ENCODE measurements at places on chromosomes 1 and 21.

GRCh38 chr1:119549719-119550132, 42.7 kb downstream of the HSD3B1 start:
- DNase-seq = no peak

DNA sequence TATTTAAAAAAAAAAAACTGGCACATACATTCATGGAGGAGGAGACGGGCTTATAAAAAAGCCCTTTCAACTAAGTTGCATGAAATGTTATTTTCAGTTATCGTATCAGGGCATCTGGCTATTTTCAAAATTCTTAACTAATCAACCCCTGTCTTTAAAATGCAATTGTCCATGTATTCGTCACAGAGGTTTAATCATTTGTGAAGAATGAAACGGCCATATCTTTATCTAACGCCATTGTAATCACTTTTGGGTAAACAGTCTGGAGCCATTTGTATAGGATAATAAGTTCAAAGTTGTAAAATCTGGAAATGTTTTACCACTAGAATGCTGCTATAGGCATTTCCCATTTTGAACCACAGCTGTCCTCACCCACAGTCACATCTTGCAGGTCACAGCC, 30.4 kb downstream of the SLC30A10 start:
- DNase-seq = no peak

DNA sequence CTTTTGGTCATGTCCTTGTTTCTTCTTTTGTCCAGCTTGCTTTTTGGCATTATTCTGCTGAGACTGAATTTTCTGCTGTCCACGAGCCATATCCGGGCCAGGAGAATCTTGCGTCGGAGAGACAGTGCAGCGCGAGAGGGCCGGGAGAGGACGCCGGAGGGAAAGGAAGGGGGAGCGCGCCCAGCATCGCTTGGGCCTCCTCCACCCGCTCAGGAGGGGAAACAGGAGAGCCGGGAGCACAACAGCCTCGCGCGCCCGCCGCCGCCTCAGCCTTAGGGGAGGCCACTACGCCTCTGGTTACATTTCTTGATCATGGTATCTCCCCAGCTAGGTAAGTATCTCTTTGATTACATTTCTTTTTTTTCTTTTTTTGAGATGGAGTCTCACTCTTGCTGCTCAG, 7.4 kb upstream of the DEGS1 start:
- DNase-seq = no peak

GRCh38 chr1:208088319-208088718, 155.9 kb downstream of the PLXNA2 start:
- DNase-seq = no peak

GRCh38 chr21:23900727-23901126, 1706.6 kb downstream of the MRPL39 start:
- no peak for DNase-seq

GRCh38 chr1:155971910-155972809, 6.2 kb downstream of the ARHGEF2 start:
- DNase-seq = no peak

GRCh38 chr21:36839123-36839522, 127.3 kb downstream of the HLCS start:
- no peak for DNase-seq

- DNase-seq = no peak
These were observed 24.1 kb upstream of the NPHP4 start for GRCh38 chr1:6016191-6016865.

DNA sequence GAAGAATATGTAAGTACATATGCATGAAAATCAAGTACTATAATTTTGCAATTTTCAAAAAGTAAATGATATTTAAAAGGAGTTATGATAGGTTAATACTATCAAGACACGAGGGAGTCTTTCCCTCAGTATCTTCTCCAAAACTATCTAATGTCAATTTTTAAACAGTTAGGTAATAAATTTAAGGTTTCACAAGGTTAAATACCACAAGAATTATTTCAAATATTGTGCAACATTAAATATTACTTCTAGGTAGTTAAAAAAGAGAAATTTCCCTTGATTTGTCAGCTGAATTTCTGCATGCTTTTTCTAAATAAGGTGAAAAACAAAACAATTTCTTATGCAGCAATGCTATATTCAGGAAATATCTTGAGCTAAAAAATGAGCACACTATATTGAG, 3.5 kb downstream of the CFHR5 start:
- no peak for DNase-seq

GRCh38 chr1:40704817-40705733, 13.6 kb downstream of the NFYC start:
- DNase-seq = no peak

DNA sequence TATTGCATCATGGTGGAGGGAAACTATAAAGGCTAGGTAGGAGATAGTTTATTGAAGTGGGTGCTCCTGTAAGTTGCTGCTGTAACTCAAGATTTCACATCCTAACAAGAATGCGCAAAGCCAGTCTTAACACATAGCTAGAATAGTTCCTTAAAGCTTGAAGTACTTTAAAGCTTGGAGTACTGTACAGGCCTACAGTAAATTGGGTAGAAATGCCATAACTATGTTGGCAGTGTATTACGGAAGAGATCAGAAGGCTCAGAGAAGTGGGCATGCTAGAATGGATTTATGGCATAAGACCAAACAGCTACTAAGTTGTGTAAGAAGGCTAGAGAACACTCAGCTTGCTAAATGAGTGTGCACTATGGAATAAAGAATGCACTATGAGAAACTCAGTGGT, 44.5 kb downstream of the DMRTA2 start:
- no peak for DNase-seq

GRCh38 chr1:55304229-55304740, 89.1 kb upstream of the USP24 start:
- no peak for DNase-seq

DNA sequence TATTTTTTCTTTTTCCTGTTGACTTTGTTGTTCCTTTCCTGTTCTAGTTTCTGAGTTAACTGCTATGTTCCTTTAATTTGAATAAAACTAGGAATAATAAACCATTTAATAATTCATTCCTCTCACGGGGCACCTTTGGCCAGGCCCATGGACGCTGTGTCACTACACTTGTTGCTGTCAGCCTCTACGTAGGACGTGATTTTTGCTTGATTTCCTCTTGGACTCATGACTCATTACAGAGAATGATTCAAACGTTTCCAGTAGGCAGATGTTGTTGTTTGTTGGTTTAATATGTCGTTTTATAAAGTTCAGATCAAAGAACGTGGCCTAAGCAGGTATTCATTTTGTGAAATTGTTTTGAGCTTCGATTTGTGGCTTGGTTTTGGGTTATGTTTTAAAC, 9.1 kb upstream of the SLC19A1 start:
- DNase-seq = peak; percentile 23

GRCh38 chr1:157819896-157820295, at the start of gene FCRL1:
Gene FCRL1 (minus strand): TSS chr1:157820120. CDS start chr1:157820037, 83 bp downstream.
- DNase-seq = no peak

- no peak for DNase-seq
These were observed 147.6 kb upstream of the CAMK1G start for GRCh38 chr1:209435654-209436566.

GRCh38 chr1:246641394-246641793, 75.1 kb downstream of the CNST start:
- DNase-seq = no peak

GRCh38 chr1:154014154-154014907, 23.8 kb downstream of the RPS27 start:
- no peak for DNase-seq

DNA sequence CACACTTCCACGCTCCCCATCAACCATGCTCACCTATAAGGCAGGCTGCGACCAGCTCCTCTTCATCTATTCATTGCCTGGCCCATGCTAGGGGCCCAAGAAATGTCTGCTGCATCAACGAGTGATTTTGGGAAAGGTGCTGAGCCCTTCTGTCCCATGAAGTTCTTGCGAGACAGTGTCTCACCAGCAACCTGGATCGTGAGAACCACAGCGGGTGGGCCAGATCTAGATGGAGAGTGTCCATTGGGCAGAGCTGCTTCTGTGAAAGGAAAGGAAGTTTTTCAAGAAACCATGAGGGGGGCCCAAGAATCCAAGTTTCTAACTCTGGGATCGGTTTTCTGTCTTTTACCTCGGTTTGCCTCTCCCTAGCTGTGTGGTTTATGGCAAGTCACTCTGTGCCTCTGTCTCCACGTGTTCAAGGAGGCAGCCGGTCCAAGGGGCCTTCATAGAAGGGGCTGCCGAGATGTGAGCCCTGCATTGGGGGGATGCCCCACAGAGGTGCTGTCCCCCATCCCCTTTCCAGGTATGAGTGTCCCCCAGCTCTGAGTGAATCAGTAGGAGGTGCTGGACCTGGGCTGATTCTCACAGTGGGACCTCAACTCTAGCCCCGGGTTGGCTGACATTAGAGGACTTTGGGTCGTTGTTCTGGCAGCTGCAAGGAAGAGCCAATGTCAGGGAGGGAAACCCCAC, 8.3 kb upstream of the PADI1 start:
- DNase-seq = no peak

- no peak for DNase-seq
These were observed 38.3 kb downstream of the NRDC start for GRCh38 chr1:51840182-51840581.

- DNase-seq = no peak
These were observed 43.0 kb downstream of the TOR3A start for GRCh38 chr1:179124873-179125272.

GRCh38 chr1:30191154-30191702, 532.2 kb downstream of the MATN1 start:
- DNase-seq = peak; percentile 57

- no peak for DNase-seq
These were observed 24.7 kb downstream of the TRPM2 start for GRCh38 chr21:44377922-44378645.

DNA sequence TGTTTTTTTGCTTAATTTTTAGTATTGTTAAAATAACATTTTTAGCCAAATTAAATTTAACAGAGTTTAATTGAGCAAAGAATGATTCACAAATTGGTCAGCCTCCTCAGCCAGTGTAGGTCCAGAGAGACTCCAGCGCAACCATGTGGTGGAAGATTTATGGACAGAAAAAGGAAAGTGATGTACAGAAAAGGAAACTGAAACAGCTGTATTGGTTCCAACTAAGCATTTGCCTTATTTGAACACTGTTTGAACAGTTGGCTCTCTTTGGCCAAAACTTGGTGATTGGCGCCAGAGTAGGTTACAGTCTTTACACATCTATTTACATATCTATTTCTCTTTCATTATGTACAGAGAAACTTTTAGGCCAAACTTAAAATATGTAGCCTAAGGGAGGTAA, 19.4 kb downstream of the RPS6KC1 start:
- no peak for DNase-seq

DNA sequence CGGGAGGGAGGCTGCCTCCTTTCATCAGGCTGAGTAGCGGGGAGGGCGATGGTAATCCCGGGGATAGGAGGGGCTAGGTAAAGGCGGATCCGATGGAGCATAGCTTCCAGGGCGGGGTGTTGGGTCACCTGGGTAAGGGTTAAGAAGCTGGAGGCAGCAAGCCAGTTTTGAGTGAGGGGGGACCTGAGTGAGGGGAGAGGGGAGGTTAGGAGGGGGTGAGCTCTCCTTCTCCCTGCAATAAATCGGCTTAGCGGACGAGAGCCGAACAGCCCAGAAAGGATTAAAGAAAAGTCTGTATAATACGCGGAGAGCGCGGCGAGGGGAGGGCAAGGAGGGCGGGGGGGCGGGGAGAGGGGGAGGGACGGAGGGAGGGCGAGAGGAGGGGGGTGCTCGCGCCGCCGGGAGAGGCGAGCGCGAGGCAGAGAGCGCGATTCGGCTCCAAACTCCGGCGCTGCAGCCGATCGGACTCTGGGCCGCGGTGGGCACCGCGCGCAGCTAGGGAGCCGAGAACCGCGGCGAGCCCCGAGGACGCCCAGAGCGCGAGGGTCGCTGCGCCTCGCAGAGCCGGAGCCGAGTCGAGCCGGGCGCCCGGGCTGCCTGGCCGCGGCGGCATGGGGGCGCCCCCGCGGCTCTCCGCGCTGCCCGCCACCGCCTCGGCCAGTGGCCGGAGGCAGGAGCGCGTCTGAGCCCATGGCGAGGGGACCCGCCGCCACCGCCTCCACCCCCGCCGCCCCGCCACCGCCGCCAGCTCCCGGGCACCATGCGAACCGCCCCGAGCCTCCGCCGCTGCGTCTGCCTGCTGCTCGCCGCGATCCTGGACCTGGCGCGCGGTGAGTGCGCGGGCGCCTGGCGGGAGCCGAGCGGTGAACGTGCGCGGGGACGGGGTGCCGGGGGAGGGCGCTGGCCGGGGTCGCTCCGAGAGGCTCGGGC, at the start of gene IGSF21:
Gene IGSF21, plus strand, starts transcription at position 430 of the 930 bp plus-strand sequence. Its CDS starts 331 bp downstream, at position 761.
- DNase-seq = no peak

DNA sequence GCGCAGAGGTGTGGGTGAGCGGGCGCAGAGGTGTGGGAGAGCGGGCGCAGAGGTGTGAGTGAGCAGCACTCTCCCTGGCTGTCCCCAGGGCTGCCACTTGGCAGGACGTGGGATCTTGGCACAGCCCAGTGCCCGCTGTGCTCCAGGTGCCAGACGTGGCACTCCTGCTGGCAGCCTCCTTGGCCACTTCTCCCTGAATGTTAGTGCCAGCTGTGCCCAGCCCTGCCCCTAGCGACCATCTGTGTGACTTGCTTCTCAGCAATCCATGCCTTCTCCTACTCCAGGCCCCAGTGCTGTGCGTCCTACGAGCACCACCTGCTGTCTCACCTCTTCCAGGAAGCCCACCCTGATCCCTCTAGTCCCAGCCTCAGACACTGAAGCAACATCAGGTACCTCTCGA, 30.5 kb downstream of the KRTAP10-1 start:
- DNase-seq = no peak

DNA sequence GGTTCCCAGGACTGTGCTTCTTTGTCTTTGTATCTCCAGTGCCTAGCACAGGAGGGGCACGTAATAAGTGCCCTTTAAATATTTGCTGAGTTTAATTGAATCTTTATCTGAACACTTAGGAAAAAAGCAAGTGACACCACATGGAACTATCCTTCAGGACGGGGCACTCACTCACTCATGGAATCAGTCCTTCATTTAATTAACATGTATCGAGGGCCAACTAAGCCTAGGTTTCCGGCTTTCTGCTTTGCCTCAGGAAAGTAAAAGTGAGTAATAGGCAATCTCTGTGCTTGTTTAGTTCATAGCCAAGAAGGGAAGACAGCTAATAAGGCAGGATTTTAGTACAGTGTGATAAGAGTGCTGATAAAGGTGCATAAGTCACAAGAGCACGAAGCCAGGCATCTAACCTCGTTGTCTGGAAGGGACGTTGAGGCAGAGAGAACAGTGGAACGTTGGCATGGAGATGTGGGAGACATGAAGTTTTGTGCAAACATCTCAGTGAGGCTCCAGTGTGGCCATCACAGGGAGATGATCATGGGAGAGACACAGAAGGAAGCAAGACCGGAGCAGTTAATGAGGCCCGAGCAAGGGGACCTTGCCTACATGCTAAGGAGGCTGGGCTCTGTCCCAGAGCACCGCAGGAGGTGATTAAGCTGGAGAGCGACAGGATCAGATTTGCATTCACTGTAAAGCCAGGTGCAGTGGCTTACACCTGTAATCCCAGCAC, 54.1 kb upstream of the TRIM67 start:
- DNase-seq = no peak
